ENCODE measurements at places on chromosomes 7 and 10.
A peak's percentile ranks its signal among the peaks of the same experiment; 100 is the strongest.

DNA sequence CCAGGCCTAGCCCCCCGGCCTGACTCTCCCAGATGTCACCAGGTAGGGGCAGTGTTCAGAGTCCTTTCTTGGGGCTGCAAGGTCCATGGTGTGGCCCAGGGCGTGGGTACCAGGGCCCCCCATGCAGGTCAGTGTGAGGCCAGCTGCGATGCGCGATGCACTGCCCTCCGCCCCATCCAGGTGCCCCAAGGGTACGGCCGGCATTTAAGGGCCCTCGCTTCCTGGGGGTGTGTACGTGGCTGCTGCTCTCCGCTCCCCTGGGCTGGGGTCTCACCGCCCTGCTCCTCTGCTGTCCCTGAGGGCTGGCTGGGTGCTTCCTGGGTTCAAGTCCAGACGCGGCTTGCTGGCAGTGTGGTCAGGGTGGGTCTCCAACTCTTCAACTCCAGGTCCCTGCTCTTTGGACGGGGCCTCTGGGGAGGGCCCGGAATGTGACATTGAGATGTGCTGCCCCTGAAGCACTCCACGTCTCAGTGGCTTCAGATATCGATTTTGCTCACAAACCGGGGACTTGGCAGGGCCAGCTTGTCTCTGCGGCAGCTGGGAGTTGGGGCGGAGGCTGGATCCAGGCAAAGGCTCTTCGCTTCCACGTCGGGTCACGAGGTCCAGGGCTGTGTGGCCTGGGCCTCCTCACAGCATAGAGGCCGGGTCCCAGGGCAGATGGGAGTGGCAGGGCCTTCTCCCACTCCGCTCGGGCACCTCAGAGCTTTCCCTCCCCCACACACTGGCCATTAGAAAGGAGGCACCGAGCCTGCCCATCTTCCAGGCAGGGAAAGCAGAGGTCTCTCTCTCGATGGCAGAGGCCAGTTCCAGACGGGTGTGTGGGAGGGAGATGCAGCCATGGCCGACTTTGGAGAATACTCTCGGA is 93.2 kb downstream of the UNCX start:
- DNase-seq, result no peak

DNA sequence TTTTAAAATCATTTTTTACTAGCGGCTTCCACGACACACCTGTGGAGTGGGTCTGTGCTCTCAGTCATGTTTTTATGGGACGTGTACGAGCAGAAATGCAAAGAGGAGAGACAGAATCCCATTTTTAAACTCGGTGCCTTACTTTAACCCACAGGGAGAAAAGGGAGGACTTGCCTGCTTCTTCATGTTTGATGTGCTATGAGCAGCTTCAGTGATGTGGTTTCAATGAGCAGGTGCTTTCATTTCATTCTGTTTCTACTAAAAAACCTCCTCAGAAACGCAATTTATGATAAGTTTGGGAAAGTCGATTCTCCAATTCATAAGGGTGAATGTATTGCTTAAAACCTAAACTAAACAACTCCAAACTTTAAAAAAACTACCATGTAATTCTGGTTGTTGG is 537.2 kb downstream of the GATA3 start:
- no peak for DNase-seq

DNA sequence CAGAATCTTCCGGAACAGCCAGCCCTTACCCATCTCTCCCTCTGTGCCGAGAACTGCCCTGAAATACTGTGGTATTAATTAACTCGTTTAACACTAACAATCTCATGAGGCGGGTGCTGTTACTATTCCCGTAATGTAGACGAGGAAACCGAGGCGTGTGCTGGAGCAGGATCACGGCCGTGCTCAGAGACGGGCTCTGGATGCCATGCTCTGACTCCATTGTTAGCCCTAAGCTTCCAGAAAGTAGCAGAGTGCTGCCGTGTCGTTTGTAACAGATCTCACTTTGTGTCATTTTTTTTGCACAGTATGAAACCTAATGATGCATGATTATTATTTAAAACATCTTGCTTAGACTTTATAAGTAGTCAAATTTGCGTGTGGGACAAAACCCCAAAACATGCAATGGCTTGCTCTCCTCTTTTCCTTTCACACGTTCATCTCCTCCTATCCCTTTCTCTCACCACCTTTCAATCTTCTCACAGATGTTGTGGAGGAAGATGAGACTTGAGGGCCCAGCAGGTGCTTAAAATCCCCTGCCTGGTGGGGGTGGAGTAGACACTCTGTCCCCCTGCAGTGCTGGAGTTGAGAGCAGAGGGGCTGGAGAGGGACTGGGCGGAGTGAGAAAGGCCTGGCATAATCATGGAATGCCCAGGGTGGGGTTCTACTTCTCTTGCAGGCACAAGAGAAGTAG is 482 bp upstream of the ACTR3C start:
- no peak for DNase-seq

GRCh38 chr10:98957801-98958200 is 277.9 kb downstream of the HPSE2 start:
- no peak for DNase-seq

- DNase-seq, result peak; percentile 60
These were observed 55.8 kb downstream of the RBM17 start for GRCh38 chr10:6144406-6145165.

Measured in MV-4-11 (cell line).